Activated CD4-positive, alpha-beta T cell treated with anti-CD3 and anti-CD28 coated beads for 36 hours (primary cell): ENCODE measurements at places on chromosomes 12 and 14. TPM values are rescaled to one million over a fixed set of nuclear protein-coding genes. Genes with fewer than 3 reads are reported as not detected.

GRCh38 chr12:95789126-95790032 is 1.2 kb downstream of the NTN4 start:
- peak overlapping the region; percentile 54 for H3K4me3 ChIP-seq
- H3K27ac ChIP-seq = no peak overlapping the region
- peaks cover 6% of the 10 kb centered on the region for H3K4me1 ChIP-seq
- H3K27me3 ChIP-seq = peaks cover 61% of the 10 kb centered on the region

- DNase-seq = no peak
- H3K36me3 ChIP-seq = no peaks in the 10 kb centered on the region
- no peak overlapping the region for H3K4me3 ChIP-seq
- H3K27me3 ChIP-seq = no peaks in the 10 kb centered on the region
Observed at GRCh38 chr12:25152055-25152454, 42.9 kb downstream of the DNAI7 start.

DNA sequence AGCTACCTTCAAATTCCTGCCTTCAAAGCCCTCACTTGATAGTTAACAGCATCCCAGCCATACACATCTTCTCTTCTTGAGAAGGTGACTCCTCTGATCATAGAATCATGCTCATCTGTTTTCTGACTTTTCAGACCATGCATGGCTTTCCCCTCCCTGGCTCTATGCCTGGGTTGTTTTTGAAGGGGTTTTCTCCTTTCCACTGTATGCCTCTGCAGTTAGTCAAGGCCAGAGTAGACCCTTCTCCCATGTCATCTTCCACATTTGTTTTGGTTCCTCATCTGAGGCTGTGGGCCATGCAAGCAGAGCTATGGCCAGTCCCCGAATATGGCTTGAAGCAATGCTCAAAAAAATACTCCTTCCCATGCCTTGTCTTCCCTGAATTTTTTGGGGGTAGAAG is 14.3 kb upstream of the MCRS1 start:
- no peak overlapping the region for H3K27ac ChIP-seq
- H3K4me1 ChIP-seq = peaks cover 21% of the 10 kb centered on the region
- no peak overlapping the region for H3K4me3 ChIP-seq

DNA sequence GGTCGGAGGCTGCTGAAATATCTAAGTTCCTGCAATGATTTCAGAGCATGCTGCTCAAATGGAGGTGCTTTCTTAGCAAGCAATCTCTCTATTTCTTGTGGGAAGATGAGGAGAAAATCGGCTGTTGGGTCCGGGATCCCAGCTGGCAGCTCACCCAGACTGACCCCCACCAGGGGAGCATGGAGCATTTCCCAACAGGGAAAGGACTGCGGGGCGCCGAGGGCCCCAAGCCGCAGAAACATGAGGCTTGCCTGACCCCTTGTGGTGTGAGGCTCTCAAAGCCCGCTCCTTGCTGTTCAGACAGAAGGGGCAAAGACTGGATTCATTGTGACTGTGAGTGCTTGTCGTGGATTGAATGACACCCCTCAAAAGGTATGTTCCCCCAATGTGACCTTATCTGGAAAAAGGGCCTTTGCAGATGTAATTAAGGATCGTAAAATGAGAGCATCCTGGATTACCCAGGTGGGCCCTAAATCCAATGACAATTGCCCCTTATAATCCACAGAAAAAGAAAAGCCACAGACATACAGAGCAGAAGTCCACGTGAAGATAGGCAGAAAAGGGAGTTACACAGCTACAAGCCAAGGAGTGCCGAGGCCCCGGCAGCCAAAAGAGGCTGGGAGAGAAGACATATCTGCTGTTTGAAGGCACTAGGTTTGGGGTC is 116.3 kb upstream of the VASH1 start:
- H3K27me3 ChIP-seq = peaks cover 9% of the 10 kb centered on the region
- no peaks in the 10 kb centered on the region for H3K36me3 ChIP-seq
- no peak overlapping the region for H3K4me3 ChIP-seq
- no peaks in the 10 kb centered on the region for H3K4me1 ChIP-seq

DNA sequence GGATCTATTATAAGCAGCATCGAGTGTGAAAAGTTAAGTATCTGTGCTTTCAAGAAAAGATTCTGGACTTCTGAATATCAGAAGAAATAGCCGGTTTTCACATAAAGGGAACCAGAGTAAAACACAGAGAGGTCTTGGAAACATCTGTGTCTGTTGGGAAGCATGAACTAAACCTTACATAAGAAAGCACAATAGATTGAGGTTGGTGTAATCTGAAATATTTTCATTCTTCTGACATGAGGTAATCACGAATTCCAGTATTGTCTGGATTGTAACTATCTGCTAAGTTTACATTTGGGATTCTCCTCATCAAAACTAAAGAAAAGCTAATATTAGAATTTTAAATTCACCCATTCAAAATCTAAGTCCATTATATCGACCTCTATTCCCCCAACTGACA is 161.3 kb downstream of the CPNE8 start:
- DNase-seq = no peak
- no peak overlapping the region for H3K27ac ChIP-seq
- H3K36me3 ChIP-seq = peaks cover under 1% of the 10 kb centered on the region
- no peaks in the 10 kb centered on the region for H3K4me1 ChIP-seq

DNA sequence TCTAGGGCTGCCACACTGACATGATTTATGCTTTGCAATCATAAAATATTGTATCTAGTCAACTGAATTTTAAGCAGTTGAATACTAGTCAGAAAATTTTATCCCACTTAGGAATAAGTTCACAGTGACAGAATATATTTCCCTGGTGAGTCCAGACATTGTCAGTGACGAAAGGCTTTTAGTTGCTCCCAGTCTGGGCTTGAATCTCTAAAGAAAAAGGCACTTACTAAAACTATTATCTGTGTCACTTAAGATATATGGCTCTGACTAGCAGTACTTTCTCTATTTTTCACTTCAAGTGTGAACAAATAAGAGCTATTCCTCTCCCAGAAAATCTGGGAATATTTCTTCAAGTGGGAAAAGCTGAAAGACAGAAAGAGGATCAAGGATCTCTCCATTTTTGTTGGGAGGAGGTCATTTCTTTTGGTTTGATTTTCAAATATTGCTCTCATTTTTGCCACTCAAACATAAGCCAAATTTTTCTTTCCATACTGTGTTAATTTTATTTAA is 1262.3 kb upstream of the USP15 start:
- no peaks in the 10 kb centered on the region for H3K27me3 ChIP-seq
- H3K4me3 ChIP-seq = no peak overlapping the region
- DNase-seq = no peak

The AKAP5 gene
- total RNA-seq = 0.43 TPM

- no peaks in the 10 kb centered on the region for H3K36me3 ChIP-seq
- H3K27ac ChIP-seq = no peak overlapping the region
- peaks cover 12% of the 10 kb centered on the region for H3K27me3 ChIP-seq
- no peak for DNase-seq
- H3K4me1 ChIP-seq = no peaks in the 10 kb centered on the region
- H3K4me3 ChIP-seq = no peak overlapping the region
Observed at GRCh38 chr14:51448831-51449670, 202.7 kb upstream of the FRMD6 start.

- H3K4me1 ChIP-seq = no peaks in the 10 kb centered on the region
- peaks cover 3% of the 10 kb centered on the region for H3K36me3 ChIP-seq
- H3K27ac ChIP-seq = no peak overlapping the region
- no peak overlapping the region for H3K4me3 ChIP-seq
Observed at GRCh38 chr12:122937622-122938091, 28.6 kb downstream of the ABCB9 start.

The GPR132 gene
- 27.7 TPM for total RNA-seq
